ENCODE measurements at places on chromosomes 16 and 17. TPM values are rescaled to one million over a fixed set of nuclear protein-coding genes. Genes with fewer than 3 reads are reported as not detected.

GRCh38 chr17:36627101-36627500 lies 25.7 kb downstream of the MRM1 start:
- DNase-seq: no peak

DNA sequence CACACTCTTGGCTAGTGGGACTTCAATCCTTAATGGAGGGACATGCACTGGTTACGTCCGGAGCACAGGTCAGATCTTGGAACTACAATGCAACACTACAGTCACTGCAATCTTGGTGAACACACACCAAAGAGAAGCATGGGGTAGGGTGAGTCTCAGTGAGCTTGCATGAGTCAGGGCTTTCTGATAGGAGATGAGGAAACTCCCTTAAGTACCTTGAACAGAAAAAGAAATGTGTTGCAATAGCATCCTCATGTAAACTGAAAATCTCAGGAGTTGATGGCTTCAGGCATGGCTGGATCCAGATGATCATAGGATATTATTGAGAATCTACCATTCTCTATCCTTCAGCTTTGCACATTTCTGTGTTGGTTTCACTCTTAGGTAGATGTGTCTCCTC lies 54.1 kb downstream of the CES1 start:
- no peak for DNase-seq

DNA sequence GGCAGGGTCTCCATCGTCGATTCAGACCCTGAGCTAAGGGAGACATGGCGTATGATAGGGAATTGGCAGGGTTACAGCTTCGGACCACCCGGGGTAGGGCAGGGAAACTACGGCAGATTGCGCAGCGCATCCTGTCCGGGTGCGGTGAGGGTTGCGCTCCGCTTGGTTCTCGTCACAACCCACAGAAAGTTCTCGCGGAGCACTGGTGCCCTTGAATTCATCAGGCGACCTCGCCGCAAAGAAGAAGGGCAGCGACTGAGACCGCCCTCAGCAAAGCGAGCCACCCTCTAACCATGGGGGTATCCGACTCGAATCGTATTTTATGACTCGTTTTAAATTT lies 1.2 kb downstream of the HS3ST3B1 start:
- peak; percentile 74 for DNase-seq

GRCh38 chr17:59840329-59841090 lies 52.2 kb downstream of the TUBD1 start:
- DNase-seq: no peak

DNA sequence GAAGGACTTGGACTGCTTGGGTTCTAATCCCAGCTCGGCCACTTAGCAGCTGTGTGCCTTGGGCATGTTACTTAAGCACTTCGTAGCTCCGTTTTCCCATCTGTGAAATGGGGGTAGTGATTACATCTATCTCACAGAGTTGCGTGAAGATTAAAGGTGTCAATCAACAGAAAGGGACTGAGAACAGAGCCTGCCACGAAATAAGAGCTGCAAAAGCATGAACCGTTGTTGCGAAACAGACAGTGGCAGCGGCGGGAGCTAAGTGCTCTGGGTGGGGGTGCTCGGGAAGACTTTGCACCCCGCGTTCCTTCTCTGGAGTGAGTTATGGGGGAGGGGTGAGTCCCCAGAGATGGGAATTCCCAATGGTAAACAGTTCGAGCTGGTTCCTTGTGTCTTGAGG lies 79.6 kb upstream of the LHX1 start:
- no peak for DNase-seq

Gene ADGRG3
- total RNA-seq: not detected

DNA sequence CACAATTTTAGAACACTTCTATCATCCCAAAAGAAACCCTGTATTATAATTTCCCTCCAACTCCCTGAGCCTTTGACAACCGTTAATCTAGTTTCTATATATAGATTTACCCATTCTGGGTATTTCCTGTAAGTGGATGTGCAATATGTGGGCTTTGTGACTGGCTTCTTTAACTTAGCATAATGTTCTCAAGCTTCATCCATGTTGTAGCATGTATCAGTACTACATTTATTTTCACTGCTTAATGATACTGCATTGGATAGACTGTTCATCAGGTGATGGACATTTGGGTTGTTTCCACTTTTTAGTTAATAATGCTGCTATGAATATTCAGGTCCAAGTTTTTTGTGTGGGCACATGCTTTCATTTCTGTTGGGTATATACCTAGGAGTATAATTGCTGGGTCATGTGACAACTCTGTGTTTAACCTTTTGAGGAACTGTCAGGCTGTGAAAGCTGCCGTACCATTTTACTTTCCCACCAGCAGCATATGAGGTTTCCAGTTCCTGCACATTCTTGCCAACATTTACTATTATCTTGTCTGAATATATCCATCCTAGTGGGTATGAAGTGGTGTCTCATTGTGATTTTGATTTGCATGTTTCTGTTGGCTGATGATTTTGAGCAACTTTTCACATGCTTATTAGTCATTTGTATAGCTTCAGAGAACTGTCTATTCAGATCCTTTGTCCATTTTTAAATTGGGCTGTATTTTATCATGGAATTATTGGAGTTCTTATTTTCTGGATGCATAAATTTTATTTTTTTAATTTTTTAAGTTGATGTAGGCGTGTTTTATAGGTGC lies 16.4 kb downstream of the REXO5 start:
- DNase-seq: no peak

Measured in naive thymus-derived CD4-positive, alpha-beta T cell (primary cell).